ENCODE measurements at places on chromosomes 3 and 15.

GRCh38 chr3:52403955-52404354 lies 40.9 kb downstream of the SEMA3G start:
- no peak for DNase-seq

DNA sequence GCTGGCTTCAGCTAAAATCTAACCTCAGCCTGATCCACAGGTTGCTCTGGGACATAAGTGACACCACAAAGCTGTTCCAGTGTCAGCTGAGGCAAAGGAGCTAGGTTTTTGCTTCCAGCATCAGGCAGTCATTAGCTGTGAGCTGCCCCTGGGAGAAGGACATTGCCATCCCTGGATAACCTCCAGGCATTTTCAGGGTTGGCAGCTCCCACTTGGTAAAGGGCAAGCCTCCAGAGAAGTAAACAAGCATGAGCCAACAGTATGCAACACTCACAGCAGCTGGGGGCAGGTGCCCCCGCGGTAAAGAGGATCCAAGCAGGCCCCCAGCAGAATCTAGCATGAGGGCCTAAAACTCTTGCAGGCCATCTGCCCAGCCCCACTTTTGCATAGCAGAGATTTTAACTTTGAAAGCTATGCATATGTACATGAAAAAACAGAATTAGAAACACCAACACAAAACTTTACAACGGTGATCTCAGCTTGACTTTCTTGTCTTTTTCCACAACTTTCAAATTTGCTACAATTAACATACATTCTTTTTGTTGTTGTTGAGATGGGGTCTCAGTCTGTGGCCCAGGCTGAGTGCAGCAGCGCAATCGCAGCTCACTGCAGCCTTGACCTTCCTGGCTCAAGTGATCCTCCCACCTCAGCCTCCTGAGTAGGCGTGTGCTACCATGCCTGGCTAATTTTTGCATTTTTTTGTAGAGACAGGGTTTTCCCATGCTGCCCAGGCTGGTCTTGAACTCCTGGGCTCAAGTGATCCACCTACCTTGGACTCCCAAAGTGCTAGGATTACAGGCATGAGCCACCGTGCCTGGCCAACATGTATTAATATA lies 83.8 kb upstream of the TPM1 start:
- no peak for DNase-seq

DNA sequence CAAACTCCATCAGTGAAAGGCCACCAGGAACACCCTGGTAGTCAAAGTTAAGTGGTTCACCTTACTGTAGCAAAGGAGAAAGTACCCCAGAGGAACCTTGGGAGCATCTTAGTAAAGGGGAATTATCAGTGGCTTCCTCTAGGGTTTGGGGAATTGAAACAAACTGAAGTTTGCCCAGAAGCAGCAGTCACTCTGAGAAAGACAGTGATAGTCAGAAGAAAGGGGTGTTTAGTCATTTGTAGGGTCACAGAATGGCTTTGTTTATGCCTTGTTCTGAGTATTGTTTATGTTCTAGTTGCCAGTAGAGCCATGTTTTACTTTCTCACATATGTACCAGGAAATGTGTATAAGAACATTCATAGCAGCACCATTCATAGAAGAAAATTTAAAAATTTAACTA lies 93.8 kb downstream of the FHIT start:
- no peak for DNase-seq

GRCh38 chr3:132256989-132257388 lies 60.2 kb upstream of the ACP3 start:
- no peak for DNase-seq

GRCh38 chr3:3068358-3068881 lies 41.8 kb downstream of the IL5RA start:
- DNase-seq, result no peak

- no peak for DNase-seq
Measured at GRCh38 chr3:189655617-189656016, 24.4 kb downstream of the TP63 start.

- DNase-seq, result no peak
Measured at GRCh38 chr3:107962946-107963345, 127.9 kb downstream of the CD47 start.

DNA sequence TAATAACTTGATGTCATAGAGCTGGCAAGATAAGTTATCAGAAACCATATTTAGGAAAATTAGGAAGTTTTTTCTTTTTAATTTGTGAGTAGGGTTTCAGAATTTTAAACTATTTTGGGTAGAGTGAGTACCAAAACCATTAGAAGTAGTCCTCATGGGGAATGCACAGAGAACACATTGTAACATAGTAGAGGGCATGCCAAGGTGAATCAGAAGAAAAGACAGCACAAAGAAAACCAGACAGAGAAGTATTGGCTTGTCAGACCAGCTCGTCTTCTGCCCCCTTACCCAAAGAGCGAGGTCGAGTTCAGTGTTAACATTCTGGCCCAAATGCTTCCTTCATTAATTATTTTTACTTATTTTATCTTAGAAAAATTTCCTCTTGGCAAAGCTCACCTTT lies 121.3 kb upstream of the SAMMSON start:
- no peak for DNase-seq

DNA sequence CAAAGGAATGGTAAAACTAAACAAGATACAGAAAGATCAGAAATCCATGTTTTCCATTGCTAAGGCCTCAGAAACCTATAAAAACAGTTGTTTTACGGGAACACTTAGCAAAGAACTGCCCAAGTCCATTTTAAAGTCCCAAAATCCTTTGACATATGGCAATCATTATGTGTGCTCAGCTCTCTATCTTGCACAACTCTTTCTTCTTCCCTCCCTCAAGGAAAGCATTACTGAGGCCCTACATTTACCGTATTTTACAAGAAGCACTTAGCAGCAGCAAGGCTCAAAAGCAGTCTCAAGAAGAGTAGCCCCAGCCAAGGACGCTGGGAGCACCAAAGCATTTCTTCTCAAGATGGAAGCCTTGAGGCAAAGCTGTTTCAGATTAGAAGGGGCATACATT lies 169.6 kb upstream of the LRTM1 start:
- DNase-seq, result no peak

GRCh38 chr15:51735228-51736010 lies 2.0 kb downstream of the LYSMD2 start:
- DNase-seq, result no peak

- DNase-seq, result no peak
Measured at GRCh38 chr3:12286504-12286903, 2.4 kb upstream of the PPARG start.

DNA sequence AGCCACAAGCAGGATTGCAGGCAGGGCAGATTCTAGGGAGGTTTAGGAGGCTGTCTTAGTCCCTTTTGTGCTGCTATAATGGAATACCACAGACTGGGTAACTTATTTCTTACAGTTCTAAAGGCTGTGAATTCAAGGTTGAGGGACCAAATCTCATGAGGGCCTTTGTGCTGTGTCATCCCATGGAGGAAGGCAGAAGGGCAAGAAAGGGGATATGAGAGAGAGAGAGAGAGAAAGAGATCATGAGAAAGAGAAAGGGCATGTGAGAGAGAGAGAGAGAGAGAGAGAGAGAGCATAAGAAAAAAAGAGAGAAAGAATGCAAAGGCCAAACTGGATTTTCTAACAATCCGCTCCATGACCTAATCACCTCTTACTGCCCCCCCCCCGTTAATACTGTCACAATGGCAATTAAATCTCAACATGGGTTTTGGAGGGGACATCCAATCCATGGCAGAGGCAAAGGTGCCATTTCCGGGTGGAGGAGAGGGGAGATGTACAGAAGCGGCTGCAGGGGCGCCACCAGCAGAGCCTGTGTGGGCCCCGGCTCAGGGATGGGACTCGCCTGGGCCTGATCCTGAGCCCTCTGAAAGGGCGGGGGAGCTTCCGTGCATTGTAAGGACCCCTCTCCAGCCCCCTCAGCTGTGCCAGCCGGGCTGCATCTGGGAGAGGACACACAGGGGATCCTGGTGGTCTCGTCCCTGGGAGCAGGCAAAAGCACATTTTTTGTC lies 20.5 kb downstream of the MRPS11 start:
- DNase-seq, result no peak

- DNase-seq, result no peak
Measured at GRCh38 chr15:73813589-73813988, 59.8 kb upstream of the TBC1D21 start.

DNA sequence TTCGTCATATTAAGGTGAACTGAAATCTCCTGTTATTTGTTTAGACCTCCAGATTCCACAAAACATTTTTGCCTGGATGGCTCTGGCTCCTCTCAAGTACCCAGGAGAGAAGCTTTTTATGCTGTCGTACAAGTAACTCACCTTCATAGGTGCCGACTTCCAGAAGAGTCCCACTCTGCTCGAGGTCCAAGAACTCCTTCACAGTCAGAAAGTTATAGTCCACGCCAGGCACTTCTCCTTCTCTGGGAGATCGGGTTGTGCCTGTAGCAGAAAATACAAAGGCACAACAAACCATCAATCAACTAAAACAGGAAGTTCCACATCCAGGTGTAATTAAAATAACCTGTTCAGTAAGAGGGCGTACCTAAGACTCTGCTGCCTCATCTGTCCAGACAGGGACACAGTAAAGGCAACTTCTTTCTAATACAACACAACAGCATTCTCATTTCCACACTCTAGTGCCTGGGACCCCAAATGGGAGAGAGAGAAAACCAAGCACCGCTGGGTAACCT lies 545.3 kb downstream of the MAGI1 start:
- DNase-seq, result no peak

GRCh38 chr3:94028093-94028837 lies at the start of gene STX19:
Gene STX19 (minus strand): TSS chr3:94028597. CDS start chr3:94015269, 13,328 bp downstream.
- peak; percentile 69 for DNase-seq

- DNase-seq, result no peak
Measured at GRCh38 chr15:59396211-59396610, 23.5 kb upstream of the MYO1E start.

- DNase-seq, result peak; percentile 51
Measured at GRCh38 chr3:149199474-149199873, 22.2 kb downstream of the CP start.

GRCh38 chr3:42057561-42058211 lies 33.5 kb upstream of the TRAK1 start:
- no peak for DNase-seq

DNA sequence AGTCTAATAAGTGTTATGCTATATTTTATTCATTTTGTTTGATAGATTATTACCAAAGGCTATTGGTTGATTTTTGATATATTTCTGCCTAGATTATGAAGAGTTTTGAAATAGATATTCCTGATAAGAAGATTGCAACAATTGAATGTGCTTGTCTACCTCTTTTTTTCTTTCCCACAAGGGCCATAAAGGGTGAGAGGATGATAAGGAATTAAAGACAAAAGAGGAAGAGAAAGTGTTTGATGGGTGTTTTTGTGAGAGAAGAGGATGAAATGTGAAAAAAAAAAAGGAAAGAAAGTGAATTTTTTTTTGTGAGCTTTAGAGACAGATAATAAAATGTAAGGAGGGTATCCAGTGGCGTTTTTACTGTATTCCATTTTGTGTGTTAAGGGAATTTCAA lies 244.4 kb downstream of the CHST2 start:
- DNase-seq, result no peak

DNA sequence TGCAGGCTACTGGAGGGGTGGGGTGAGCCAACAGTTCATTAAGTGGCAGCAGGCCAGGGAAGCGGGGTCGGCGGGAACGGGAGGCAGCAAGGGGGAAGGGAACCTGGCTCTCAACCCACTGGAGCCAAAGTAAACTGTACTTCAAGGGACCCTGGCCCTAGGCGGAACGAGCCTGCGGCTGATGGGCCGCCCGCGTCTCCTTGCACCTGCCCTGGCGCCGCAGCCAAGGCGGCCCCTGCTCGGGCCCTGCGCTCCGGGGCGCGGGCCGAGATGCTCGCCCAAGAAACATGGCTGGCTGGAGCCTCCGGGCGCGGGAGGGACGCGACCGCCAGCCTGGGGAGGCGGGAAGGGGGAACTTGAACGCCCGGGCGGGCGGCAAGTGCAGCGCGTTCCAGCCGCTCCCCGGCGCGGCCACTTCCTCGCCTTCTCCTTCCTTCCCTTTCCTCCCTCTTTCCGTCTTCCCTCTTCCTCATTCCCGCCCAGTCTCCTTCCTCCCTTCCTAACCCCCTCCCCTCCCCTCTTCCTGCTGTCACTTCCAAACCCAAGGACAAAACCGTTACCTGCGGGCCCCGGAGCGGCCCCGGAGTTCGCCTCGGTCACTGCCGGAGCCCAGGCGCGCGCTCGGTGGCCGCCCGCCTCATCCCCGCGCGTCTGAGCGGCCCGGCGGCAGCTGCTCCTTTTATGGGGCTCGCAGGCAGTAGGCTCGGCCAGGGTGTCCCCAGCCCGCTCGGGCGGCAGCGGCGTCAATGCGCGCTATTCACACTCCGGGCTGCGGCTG lies 489.7 kb downstream of the MAGI1 start:
- no peak for DNase-seq

- no peak for DNase-seq
Measured at GRCh38 chr3:175662815-175663214, 803.7 kb downstream of the NAALADL2 start.

DNA sequence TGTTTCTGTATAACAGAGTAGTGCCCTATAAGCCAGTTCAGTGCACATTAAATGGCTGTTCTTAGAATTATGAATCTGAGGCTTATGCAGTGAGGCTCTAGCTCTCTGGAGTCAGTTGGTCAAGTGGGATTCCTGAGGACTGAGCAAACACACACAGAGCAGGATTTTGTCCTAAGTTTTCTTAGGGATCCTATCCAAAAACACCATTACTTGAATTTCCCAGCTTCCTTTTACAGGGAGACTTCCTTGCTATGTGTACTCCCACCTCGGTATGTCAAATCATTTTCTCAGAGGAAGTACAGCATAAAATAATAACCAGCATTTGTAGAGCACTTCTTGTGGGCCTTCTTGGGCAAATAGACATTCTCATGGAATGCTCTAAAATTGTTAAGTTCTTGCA lies 63.1 kb upstream of the GOLGA6B start:
- DNase-seq, result no peak

GRCh38 chr3:61452535-61453090 lies 108.8 kb upstream of the PTPRG start:
- no peak for DNase-seq

- DNase-seq, result no peak
Measured at GRCh38 chr3:195571361-195571760, 12.4 kb downstream of the APOD start.

GRCh38 chr3:152197937-152198336 lies 70.8 kb upstream of the MBNL1 start:
- no peak for DNase-seq
